Anterior cingulate cortex (tissue), 58 donors: ENCODE measurements at places on chromosomes 13 and 19.

- no peak for DNase-seq
These were observed 19.6 kb downstream of the FRY start for GRCh38 chr13:32051156-32051555.

- no peak for DNase-seq
These were observed 91.0 kb upstream of the MAB21L1 start for GRCh38 chr13:35567406-35567980.

GRCh38 chr13:114319441-114319913, 5.2 kb downstream of the CHAMP1 start:
- no peak for DNase-seq

DNA sequence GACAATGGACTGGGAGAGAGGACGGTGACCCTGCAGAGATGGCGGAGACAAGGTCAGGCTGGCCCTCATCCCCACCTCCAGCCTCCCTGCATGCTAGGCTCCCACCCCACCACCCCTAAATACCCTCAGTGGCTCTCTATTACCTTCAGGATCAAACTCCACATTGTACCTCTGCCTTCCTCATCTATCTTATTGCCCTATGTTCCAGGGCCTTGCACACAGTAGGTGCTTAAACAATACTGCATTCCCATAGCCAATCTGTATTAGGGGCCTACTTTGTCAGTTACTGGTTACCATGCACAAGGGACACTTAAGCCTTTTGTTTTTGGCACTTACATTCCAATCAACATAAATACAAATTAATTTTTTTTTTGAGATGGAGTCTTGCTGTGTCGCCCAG, 6.5 kb downstream of the PALM3 start:
- no peak for DNase-seq

- DNase-seq: no peak
These were observed 4.9 kb downstream of the SUGP1 start for GRCh38 chr19:19315444-19315843.

GRCh38 chr13:112803422-112803821, 113.6 kb downstream of the ATP11A start:
- DNase-seq: no peak

DNA sequence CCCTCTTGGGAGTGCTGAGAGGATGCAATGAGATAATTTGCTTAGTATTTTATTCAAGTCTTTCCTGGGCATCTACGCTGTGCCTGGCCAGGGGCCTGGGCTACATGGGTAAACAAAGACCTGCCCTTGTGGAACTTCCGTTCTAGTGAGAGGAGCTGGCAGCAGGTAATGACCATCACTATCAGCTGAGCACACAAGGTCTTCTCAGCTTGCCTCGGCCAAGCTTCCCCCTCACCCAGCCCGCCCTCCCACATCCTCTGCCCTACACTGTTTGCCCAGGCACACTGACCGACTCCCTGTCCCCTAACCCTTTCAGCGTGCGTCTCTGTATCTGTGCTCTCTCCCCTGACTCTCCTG, 8.6 kb upstream of the FKRP start:
- DNase-seq: no peak

DNA sequence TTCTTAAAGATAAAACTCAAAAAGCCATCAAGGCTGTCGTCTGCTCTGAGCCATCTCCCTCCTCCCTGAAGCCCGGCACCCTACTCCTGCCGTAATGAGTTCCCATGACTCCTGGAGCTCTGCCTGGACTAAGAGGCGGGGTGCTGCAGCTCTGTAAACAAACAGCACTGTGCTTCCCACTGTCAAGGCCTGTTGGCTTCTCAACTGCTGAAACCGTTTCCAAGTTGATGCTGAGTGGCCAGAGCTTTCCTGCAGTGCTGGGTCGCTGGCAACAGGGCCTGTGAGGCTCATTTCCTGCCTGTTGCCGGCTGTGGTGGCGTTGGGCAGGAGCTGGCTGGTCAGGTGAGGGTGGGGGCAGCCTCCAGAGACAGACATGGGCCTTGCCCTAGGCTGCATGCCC, 26.7 kb upstream of the ISYNA1 start:
- peak; percentile 68 for DNase-seq

DNA sequence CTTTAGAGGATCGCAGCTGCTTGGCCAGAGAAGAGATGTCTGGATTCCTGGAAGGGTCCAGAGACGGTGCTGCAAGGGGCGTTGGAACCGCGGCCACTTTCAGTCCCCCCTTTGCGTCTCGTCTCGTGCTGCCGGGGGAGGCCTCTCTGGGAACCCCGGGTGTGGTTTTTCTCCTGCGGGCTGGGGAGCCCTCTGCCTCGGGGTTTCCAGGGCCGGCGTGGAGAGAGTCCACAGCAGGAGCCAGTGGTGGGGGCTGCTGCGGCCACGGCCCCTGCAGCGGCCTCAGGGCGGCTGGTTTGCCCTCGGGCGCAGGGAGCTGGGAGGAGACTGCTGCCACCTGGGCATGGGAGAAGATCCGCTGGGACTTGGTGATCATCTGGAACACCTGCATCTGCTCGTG, 28.5 kb downstream of the ZNF541 start:
- no peak for DNase-seq

GRCh38 chr19:50495020-50495531, 15.9 kb downstream of the JOSD2 start:
- DNase-seq: no peak

GRCh38 chr19:33191501-33191900, 2.6 kb upstream of the LRP3 start:
- no peak for DNase-seq

DNA sequence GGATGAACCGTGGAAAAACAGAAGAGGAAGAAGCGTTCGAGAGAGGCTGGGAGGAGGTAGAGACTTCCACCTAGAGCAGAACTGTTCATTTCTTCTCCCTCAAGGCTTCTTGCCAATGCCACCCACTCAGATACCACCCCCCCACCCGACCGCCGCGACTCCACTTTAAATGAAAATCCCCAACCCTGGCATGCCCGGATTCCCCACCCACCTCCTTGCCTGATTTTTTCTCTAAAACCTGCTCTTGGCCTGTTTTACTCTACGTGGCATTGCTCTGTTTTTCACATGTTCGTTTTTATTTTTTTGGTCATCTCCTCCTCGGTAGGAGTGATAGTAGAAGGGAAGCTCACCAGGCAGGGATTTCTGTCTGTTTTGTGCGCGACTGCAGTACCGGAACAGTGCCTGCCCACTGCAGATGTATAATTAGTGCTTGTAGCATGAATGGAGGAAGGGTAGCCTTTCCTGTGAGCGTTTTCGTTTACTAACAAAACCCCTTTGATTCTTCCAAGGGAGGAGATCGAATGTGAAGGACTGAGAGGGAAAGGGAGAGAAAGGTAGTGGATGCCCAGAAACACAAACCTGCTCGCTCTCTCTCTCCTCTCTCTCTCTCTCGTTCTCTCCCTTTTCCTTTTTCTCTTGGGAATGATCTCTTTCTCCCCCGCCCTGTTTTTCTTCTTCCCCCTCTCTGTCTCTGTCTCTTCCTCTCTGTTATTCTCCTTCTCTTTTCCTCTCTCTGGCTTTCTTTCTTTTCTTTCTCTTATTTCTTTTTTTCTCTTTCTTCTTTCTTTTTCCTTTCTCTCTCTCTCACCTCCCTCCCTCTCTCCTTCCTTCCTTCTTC, 2.2 kb downstream of the CD70 start:
- DNase-seq: no peak

- no peak for DNase-seq
These were observed 439.5 kb downstream of the EFNB2 start for GRCh38 chr13:106095919-106096318.

DNA sequence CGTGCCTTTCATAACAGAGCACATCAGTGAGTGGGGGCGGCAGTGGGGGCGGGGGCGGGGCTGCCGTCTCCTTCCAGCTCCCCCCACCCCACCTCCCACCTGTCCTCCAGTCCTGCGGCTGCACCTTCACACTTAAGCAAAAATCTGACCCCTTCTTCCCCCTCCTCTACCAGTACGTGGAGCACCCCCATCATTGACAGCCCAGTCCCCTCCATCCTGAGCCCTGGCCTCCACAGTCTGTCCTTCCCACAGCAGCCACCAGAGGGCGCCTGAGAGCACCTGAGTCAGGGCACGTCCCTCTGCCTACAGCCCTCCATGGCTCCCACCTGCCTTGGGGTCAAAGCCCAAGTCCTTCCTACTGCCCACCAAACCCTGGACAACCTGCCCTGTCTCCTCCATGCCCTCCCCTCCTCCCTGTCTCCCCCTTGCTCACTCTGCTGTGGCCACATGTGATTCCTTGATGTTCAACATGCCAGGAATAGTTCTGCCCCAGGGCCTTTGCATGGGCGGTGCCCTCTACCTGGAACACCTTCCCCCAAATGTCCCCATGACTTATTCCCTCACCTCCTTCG, 4.0 kb downstream of the EBI3 start:
- peak; percentile 4 for DNase-seq

DNA sequence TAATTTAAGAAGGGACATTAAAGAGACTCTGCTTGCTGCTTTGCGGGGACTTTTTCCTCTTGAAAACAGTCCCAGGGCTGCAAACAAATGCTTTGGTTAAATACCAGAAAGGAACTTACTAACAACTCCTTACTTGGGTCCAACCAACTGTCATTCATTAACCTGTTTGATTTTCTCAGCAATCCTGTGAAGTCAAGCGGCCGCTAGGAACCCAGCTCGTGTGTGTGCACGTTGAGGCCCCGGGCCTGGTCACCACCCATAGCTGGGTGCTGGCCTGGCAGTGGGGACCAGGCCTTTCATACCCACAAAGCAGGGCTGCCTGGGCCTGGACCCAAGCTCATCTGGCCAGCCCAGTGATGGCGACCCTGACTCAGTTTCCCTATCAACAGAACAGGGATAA, 50.7 kb downstream of the C1QTNF9 start:
- DNase-seq: no peak

- DNase-seq: no peak
These were observed 29.0 kb upstream of the SLITRK6 start for GRCh38 chr13:85828094-85828684.

DNA sequence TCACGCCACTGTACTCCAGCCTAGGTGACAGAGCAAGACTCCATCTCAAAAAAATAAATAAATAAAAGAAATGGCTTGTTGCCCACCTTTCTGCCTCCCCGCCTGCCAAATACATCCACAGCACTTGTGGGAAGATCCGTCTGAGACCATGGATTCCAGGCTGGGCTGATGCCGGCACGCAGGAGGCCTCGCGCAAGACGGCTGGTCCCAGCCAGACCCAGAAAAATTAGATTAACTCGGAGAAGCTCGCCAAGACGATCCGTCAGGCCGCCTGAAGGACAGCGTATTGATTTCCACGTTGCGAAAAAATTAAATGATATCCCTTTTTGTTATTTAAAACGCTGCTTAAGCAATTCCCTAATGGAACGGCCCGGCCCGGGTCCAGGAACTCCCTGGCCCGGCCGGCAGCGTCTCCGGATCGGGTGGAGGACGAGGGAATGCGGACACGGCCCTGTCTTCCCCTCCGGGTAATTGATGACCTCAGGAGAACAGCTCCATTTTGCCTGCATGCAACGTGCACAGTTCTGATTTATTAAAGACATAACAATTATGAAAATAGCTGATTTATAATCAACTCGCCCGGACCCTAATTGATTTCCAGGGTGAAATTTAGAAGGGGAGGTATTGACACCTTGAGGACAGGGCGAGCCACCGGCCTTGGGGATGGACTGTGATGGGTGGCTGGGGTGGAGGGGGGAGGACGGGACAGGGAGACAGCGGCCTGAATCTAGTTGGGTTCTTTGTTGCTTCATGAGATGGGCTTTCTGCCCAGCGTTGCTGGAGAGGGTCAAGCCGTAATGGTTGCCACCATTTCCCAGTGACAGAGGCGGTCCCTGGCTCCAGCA, 52.1 kb downstream of the ZNRF4 start:
- no peak for DNase-seq

GRCh38 chr13:73412933-73413332, 354.1 kb downstream of the KLF5 start:
- DNase-seq: no peak

DNA sequence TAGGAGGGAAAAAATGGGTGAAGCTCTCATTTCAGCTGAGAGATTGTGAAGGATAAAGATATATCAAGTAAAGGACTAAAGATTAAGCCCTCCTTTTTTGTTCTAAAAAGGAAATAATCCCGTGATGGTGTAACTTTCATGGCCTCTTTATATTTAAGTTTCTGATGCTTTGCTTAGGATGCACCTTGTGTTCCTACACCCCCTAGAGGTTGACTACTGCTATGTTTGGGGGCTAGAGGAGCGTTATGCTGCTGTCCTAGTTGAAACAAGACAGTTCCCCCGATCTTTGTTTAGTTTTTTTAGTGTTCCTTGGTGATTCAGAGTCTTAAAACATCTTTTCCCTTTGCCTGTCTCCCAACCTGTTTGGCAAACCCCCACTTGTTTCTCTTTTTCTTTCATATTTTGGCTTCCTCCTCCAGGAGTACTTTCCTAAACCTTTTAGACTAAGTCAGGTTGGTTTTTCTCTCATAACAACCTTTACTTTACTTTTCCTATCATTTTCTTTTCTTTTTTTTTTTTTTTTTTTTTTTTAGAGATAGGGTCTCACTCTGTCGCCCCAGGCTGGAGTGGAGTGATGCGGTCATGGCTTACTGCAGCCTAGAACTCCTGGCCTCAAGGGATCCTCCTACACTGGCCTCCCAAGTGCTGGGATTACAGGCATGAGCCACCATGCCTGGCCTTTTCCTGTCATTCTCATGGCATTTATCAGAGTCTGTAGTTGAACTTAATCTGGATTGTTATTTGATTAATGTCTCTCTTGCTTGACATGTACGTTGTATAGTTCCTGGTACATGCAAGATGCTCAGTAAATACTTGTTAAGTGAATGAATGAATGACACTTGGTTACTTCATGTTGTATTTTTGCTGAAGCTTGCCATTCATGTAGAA, 2.8 kb downstream of the UBA2 start:
- no peak for DNase-seq

DNA sequence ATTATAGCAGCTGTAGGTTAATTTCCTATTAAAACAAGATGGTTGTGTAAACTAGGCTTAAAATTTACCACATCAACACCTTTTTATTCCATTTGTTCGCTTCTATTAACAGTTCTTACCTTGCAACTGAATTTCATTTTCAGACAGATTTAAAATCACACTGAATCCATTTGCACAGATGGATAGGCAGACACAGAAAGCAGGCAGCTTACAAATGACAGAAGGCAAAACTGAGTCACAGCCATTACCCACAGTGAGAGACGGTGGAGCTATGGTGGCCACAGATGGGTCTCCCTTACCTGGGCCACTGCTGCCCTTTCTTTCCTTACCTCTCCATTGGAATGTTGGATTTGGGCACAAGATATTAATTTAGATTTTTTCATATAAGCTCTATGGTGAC, 1567.8 kb upstream of the SLC10A2 start:
- no peak for DNase-seq

GRCh38 chr19:16509141-16510061, 13.2 kb downstream of the C19orf44 start:
- DNase-seq: peak; percentile 48

GRCh38 chr13:30017880-30018279, 167.5 kb upstream of the UBL3 start:
- peak; percentile 6 for DNase-seq

DNA sequence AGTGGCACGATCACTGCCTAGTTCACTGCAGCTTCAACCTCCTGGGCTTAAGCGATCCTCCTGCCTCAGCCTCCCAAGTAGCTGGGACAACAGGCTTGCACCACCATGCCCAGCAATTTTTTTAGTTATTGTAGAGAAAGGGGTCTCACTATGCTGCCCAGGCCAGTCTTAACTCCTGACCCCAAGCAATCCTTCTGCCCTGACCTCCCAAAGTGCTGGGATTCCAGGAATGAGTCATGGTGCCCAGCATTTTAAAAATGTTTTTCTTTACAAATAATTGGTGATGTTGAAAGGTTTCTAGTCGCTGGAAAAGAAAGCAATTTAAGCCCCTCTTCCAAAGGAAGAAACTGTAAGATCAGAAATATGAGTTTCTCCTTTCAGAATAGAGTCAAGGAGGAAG, 19.4 kb downstream of the DYRK1B start:
- DNase-seq: no peak
